ENCODE measurements at places on chromosomes 11 and 22.

DNA sequence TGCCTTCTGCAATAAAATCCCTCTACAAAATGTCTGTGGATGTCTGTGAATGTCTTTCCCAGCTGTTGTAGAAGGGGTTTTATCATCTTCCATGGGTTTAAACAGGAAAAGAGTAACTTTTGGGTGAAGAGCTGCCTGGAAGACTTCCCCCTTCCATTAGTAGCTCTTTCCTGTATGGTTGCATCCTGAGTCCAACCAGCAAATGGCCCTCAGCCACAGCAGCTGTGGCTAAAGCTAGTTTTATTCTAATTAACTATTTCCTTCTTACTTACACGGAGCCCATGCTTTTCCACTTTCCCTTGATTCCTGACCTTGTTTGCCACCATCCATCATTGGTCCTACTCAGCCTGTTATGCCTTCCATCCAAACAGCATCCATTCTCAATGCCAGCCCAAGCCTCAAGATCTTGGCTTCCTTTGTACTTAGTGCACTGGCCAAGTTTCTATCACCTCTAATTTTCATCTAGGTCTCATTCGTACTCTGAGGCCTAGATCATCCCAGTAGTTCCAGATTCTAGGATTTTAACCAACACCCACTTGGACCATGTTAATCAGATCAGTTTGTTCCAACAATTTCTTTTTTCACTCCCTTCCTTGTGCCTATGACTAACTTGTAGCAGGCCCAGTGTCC, 41.5 kb upstream of the CADM1 start:
- DNase-seq, result no peak

- DNase-seq, result no peak
These were observed 679.4 kb upstream of the KIRREL3 start for GRCh38 chr11:127679816-127680545.

- DNase-seq, result no peak
These were observed 88.4 kb upstream of the CD44 start for GRCh38 chr11:35050541-35050995.

GRCh38 chr22:23500508-23501260, 79.4 kb downstream of the IGLL1 start:
- no peak for DNase-seq

DNA sequence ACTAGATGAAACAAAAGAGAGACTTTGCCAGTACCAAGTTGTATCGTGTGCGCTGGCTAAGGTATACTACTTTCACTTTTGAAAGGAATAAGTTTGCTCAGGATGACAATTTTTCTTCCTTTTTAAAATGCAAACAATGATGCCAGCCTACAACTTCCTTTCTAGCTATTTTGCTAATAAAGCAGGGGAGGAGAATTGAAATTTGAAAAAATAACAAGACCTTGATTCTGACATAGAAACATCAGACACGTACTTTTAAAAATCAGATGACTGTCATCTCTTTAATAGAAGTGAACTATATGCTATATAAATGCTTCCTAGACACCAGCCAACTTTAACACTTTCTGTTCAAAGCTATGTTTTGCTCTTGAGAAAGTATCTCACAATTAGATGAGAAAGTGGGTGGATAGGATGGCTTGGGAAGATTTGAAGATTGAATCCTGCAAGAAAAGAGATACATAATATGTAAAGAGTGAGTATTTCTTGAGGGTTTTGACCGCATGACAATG, 41.7 kb upstream of the BLID start:
- no peak for DNase-seq

DNA sequence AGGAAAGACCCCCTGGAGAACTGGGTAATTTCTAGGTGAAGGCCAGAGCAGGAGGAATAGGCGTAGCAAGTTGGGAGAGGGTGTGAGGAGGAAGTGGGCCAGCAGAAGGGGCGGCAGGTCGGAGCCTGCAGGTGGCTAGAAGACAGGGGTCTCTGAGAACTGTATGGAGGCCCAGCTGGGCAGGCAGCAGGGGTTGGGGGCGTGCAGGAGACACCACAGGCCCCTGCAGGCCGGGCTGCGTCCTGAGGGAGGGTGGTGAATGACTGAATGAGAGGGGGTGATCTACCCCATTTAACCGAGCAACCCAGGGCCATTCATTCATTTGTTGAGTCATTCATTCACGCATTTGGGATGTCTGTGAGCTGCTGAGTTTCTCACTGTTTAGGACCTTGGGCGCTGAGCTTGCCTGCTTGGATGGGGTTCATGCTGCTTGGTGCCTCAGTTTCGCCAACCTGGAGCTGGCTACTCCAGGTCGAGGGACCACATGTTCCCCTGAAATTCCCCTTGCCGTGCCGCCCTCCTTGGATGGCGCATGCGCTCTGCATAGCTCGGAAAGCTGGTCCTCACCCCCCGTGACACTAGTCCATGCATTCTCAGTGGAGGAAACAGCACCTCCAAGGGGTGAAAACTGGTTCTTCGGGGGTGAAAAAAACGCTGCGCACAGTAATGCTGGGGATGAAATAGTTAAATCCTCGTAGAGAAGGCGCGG, 15.6 kb downstream of the MPPED1 start:
- no peak for DNase-seq

DNA sequence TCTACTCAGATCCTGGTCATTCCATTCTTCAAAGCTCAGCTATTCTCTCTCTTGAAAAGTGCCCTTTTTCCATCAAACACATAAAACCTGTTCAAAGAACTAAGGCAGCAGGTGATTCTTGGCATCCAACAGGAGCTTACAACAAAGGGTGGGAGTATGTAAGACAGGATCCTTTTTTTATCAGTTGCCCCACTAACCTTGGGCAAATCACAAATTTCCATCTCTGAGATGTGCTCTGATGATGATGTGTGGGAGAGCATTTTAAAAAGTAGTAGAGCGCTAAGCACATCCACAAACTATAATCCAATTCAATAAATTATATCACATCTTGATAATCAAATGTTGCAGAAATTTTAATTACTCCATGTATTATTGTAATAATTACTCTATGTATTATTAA, 53.7 kb upstream of the FDX1 start:
- DNase-seq, result no peak

DNA sequence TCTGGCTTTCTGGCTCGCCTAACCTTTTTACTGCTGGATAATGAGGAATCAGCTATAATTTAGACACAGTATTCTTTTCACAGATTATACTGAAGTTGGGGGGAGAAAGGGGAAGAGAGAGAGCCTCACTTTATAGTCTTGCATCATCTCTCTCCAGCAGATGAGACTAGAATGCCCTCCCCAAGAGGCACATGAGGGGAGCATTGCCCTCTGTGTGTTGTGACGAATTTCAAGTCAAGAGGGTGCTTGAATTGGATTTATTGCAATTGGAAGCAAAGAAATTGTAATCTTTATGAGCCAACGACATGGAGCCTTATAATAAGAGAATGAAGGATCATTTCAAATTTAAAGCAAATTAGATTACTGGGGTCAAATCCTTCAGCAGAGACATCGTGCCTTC, 17.6 kb upstream of the CADM1 start:
- DNase-seq, result no peak

DNA sequence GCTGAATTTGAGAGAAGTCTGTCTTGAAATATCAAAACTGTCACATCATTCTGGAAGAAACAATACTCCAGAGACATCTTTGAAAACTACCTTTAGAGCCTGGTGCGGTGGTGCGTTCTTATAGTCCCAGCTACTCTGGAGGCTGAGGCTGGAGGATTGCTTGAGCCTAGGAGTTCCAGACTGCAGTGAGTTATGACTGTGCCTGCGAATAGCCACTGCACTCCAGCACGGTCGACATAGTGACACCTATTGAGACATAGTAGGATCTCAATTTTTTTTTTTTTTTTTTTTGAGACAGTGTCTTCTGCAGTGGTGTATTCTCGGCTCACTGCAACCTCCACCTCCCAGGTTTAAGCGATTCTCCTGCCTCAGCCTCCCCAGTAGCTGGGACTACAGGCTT, 11.5 kb upstream of the AIFM3 start:
- no peak for DNase-seq

- DNase-seq, result no peak
These were observed 19.1 kb downstream of the TUB start for GRCh38 chr11:8100158-8100557.

All from fibroblast of gingiva (primary cell).